AG10803 (cell line): ENCODE measurements at places on chromosomes 7 and 10.
A peak's percentile ranks its signal among the peaks of the same experiment; 100 is the strongest.

- no peak for DNase-seq
Observed at GRCh38 chr10:101650863-101651262, 44.1 kb downstream of the FBXW4 start.

GRCh38 chr7:149725916-149726315 lies 47.5 kb downstream of the ZNF467 start:
- DNase-seq: no peak

- DNase-seq: peak; percentile 10
Observed at GRCh38 chr10:46014683-46015405, 15.6 kb downstream of the NCOA4 start.

- no peak for DNase-seq
Observed at GRCh38 chr7:158973941-158974785, 117.8 kb downstream of the DYNC2I1 start.

DNA sequence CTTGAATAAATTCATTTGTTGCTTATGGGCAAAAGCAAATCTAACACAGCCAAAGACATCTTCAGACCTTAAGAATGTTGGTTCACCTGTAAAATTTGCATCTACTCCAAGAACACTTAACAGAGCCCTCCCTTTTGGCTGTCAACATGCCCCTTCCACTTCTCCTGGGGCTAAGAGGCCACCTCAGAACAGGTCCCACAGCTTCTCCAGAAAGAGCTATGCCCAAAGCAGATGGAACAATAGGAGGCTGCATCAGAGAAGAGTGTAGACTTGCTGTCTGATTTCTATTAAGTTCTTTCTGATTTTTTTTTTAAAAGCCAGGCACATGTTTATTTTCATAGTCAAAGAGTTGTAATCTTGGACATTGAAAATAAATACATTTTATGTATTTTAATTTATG lies 26.1 kb upstream of the TRIL start:
- no peak for DNase-seq

DNA sequence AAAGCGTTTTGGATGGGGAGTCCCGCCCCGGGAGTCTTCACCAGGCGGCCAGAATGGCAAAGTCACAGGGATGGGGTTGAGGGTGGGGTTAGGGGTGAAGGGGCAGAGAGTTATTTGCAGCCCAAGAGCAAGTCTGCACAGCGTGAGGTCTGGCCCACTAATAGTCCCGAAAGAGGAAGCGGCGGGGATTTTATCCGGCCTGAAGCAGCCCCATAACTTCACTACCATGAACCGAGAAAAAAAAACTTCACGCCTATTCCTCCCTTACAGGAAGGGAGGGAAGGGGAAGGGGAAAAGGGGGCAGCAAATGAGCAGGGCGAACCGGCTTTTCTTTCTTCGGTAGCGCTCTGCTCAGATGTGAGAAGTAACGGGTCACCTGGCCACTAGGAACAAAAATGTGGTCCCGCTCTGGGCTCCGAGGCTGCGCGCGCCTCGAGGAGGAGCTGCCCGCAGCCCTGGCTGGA lies 712 bp downstream of the ITPRIP start:
- DNase-seq: peak; percentile 38

DNA sequence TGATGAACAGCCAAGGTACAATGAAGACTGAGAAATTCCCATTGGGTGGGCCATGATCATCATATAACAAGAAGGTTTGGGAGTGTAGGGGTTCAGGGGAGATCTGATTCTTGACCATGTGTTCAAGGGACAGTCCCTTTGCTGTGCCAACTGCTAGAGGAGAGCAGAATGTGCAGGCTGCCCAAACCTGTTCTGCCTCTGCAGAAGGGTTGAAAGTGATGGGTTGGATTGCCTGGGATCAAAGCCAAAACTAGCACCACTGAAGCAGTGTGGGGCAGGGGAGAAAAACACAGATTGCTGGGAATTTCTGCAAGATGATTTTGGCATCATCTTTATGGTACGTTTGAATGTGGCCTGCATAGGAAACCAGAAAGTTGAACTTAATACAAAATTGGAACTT lies 303.9 kb downstream of the OTUD1 start:
- DNase-seq: no peak

- no peak for DNase-seq
Observed at GRCh38 chr7:140889645-140890044, 35.1 kb downstream of the BRAF start.

GRCh38 chr7:137846549-137846826 lies 286 bp downstream of the DGKI start:
- no peak for DNase-seq

DNA sequence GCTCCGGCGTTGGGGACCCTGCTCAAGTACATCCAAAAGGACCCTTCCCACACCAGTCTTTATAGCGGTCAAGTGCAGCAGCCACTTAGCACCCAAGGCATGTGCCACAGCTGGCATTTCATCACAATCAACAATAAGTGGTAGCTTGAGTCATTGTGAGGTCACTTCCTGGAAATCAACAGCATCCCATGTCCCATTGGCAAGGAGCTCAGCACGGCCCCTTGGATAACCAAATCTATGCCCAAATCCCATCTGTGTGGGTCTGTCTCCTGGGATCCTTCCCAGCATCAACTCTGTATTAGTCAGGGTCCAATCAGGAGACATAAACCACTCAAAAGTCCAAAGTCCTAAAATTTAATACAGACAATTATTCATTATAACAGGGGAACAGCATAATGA lies 27.1 kb downstream of the MDH2 start:
- peak; percentile 34 for DNase-seq

DNA sequence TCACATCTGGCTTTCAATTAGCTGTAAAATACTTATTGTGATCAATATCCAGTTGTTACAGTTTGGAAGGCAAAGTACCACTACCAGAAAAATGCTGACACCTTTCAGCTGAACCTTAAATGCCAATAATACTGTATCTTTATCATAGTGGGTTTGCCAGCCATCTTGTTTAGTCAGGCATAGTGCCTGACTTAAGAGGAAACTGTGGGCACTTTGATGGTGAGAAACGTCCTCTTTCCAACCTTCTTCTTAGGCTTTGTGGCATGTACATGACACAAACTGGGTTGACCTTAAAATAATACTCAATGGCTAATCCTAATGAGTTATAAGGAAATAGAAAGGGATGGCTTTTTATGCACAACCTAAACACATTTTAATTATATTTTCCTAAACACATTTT lies 52.3 kb upstream of the PRR15 start:
- no peak for DNase-seq

DNA sequence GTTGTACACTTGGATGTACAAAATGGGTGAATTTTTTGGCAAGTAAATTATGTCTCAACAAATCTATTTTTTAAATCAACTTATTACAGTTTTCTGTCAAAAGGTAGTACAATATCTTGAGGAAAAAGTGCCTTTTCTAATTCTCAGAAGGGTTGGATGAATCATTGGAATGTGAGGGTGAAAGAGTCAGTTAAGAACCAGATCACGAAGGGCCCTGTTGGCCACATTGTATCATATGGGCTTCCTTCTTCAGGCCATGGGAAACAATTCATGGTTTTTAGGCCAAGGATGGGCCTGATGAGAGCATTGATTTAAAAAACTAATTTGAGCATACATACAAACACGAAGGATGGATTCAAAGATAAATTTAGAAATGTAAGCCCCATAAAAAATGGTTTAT lies 503.7 kb downstream of the TNS3 start:
- DNase-seq: peak; percentile 34

DNA sequence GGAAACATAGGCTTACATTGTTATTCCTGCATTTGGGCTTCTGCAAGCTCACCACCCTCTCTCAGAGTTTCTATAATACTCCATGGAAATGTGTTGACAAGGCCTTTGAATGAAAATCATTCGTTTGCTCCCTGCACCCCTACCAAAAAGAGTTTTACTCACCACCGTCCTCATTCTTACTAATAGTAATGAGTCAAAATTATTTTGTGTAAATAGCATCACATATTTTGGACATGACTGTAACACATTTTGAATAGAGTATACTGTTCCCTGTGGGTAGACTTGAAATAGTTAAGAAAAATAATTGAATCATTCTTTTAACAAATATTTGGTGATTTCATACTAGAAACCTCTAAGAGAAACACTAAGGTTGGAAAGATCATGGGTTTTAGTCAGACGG lies 84.6 kb downstream of the AKAP9 start:
- peak; percentile 80 for DNase-seq

- DNase-seq: peak; percentile 42
Observed at GRCh38 chr7:98864731-98865453, 4.9 kb downstream of the TMEM130 start.

DNA sequence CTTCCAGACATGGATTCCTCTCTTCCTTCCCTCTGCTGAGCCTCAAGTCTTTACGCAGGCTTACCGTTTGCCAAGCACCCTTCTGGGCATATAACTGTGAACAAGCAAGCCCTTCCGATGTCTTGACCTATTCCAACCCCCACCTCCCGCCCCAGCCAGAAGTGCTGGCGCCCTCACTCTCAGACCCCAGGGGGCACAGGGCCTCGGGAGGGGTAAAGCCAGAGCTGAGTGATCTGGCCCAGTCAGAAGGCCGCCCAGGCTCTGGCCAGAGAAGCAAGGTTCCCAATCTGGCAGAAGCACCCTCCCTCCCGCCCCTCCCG lies 1.2 kb downstream of the PRRT4 start:
- DNase-seq: no peak

DNA sequence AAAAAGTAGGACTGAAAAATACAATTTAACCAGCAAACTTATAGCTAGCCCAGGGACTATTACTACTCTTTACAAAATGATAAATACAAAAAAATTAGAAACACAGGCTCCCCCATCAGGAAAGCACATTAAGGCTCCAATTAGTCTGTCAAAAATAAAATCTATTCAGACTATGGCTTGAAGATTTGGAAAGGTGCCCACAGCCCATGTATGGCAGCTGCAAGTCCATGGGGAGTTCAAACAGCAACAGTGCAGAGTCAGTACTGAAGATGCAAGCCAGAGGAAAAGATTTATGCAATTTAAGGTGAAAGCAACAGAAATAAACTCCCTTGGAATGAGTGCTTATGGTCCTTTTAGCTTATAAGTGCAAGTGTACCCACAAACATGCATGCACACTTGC lies 29.7 kb downstream of the IMMP2L start:
- no peak for DNase-seq

GRCh38 chr7:107744345-107744750 lies 406 bp downstream of the CBLL1 start:
- no peak for DNase-seq

GRCh38 chr10:70131560-70131937 lies 1.1 kb downstream of the AIFM2 start:
- no peak for DNase-seq

- peak; percentile 62 for DNase-seq
Observed at GRCh38 chr7:41872966-41873365, 170.1 kb upstream of the INHBA start.

DNA sequence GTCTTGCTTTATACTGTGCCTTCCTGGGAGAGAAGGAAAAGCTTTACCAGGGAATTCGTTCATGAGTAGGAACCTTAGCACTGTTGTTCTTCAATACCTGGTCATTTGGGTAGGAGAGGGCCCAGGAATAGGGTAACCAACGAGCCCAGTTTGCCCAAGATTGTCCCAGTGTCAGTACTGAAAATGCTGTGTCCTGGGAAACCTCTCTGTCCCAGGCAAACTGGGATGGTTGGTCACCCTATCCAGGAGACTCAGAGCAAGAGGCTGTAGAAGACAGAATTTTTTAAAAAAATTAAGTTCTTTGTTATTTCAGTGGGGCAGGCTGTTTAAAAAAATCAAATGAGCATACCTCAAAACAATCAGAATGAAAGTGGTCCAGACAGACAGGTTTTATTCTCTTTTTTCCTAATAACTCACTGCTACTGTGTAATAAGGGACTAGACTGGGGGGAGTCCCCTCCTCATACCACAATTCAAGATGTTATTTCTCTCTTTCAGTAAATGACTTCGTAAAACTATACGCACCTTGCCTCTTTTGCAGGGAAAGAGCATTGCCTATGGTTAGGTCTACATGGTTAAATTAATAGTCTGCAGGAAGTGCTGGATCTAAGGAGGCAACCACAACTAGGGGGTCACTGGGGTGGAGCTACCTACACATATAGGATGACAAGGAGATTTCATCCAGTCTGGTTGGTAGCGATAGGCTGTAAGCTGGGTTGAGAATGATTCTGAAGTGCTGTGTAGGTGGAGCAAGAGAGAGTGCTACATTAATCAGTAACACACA lies 41.1 kb upstream of the FAM133B start:
- no peak for DNase-seq

DNA sequence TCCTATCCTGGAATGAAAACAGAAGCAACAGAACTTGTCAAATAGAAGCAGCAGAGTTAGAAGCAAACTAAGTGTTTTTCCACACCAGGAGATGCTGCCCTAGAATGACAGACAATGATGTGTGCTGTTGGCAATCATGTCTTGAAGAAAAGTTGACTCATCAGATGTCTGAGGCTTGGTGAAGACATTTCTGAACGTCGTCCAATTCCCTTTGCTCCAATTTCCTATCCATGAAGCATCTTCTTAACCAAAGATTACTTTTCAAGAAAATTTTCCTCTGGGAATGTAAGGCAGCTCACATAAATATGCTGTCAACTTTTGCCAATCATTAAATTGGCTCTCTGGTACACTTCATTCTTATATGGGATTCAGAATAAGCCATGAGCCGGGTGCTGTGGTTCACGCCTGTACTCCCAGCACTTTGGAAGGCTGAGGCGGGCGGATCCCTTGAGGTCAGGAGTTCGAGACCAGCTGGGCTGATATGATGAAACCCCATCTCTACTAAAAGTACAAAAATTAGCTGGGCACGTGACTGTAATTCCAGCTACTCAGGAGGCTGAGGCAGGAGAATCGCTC lies 34.6 kb downstream of the MALSU1 start:
- DNase-seq: peak; percentile 96

- DNase-seq: no peak
Observed at GRCh38 chr7:2654059-2654458, 22.3 kb downstream of the TTYH3 start.

GRCh38 chr10:101625821-101626412 lies 37.8 kb downstream of the DPCD start:
- DNase-seq: no peak

GRCh38 chr7:155141562-155141961 lies 71.4 kb downstream of the HTR5A start:
- no peak for DNase-seq

GRCh38 chr7:159103382-159104187 lies 41.1 kb downstream of the VIPR2 start:
- DNase-seq: no peak

DNA sequence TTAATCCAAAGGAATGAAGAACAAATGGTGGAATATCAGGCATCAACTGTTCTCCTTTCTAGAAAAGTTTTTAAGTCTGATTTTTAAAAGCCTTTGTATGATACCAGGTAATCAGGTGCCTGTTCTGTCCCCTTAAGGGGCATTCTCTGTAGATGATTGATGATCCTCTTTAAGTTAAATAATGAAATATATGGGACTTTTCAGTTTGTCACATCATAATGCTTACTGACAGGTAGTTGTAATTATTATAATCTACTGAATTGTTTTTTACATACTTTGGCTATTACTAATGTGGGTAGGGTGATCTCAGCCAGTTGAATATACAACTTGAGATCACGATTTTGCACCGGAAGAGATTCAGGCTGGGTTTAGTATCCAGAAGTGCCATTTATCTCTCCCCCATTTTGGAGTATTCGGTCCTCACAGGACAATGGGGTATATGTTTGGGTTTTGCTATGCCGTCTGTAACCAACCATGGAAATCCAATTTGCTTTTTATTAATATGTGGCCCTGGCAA lies 330.2 kb downstream of the BICC1 start:
- DNase-seq: no peak

- peak; percentile 1 for DNase-seq
Observed at GRCh38 chr10:66586073-66586472, 339.8 kb upstream of the LRRTM3 start.

GRCh38 chr10:12944931-12945330 lies 56.6 kb downstream of the CCDC3 start:
- DNase-seq: no peak

- DNase-seq: peak; percentile 66
Observed at GRCh38 chr10:116113721-116114501, 159.1 kb downstream of the GFRA1 start.
